ENCODE measurements at places on chromosomes 5 and 9. TPM values are rescaled to one million over a fixed set of nuclear protein-coding genes. Genes with fewer than 3 reads are reported as not detected.

Gene DMRT2
- 0.18 TPM for total RNA-seq

Gene TXNDC8
- not detected for total RNA-seq

Gene TMEM215
- 3.0 TPM for total RNA-seq

Gene KIF4B
- not detected for total RNA-seq

All from astrocyte (in vitro differentiated cells and primary cell).